ENCODE measurements at places on chromosomes 4 and X.

DNA sequence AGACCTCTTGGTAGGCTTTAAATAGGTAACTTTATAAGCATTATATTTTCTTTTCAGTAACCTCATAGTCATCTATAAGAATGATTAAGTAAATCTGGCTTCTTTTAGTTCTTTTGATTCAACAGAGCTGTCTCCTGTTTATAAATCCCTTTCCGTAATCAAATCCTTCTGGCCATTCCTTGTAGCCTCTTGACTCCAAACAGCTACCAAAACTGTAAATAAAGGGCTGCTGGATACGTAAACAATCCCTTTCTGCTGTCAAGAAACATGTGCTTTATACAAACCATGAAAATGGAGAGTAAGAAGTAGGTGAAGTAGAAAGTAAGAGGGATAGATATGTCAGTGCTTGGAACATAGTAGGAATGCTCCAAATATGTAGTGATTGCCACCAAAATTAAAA lies 183.2 kb upstream of the CASK start:
- no peak for DNase-seq

DNA sequence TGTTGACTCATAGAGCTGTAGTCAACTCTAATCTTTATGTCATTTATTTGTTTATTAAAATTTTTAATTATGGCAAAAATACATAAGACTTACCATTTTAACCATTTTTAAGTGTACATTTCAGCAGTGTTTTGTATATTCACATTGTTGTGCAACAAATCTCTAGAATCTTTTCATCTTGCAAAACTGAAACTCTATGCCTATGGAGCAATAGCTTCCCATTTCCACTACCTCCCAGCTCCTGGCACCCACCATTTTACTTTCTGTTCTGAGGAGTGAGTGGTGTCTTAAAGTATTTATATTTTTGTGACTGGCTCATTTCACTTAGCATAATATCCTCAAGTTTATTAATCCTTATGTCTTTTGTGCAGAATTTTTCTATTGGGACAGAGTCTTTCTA lies 181.0 kb downstream of the GPAT3 start:
- no peak for DNase-seq

DNA sequence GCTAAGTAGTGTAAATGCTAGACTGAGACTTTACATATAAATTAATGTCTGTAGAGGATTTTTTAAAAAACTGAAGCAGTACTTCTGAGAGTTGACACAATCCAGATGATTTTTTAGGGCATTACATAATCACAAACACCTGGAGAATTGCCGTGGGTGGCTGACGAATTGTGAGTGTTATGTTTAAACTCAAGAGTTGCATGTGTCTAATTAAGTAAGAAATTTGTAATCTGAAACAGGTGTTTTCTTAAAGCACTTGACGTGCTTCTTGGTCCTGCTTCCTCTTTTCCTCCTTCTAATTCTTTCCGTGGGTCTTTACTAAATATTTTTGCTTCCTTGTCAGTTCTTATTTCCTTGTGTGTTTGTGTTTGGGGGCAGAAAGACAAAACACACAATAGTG lies 27.8 kb downstream of the PIR start:
- DNase-seq = no peak

DNA sequence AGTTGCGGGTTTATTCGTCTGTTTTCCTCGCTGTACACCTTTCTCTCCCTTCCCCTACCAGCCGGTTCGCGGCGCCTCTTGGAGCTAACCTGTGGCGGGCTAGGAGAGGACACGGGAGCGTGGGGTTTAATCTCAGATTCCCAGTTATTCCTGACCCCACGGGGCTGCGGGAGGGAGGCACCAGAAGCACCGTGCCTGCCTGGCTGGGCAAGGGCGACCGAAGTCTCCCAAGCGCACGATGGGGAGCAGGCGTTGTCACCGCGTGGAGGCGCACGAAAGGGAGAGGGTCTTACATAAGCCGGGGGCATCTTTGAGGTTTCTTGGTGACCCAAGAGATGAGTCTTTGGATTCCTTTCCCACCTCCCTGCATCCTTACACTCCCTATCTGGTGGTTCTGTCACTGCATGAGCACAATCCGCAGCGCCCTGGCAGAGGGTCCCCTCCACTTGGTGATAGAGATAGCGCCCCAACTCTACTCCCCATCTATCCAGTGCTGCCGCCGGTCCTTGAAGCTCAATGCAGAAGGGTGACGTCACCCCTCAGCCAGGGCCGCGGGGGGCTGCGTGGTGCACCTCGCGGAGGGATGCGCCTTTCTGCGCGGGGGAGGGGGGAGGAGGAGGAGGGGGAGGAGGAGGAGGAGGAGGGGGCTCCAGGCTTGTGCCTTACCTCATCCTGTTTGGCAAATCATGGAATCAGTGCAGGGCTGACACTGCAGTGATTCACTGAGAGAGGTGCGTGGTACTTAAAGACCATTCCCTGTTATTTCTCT lies 793 bp downstream of the TSPAN7 start:
- DNase-seq = no peak

DNA sequence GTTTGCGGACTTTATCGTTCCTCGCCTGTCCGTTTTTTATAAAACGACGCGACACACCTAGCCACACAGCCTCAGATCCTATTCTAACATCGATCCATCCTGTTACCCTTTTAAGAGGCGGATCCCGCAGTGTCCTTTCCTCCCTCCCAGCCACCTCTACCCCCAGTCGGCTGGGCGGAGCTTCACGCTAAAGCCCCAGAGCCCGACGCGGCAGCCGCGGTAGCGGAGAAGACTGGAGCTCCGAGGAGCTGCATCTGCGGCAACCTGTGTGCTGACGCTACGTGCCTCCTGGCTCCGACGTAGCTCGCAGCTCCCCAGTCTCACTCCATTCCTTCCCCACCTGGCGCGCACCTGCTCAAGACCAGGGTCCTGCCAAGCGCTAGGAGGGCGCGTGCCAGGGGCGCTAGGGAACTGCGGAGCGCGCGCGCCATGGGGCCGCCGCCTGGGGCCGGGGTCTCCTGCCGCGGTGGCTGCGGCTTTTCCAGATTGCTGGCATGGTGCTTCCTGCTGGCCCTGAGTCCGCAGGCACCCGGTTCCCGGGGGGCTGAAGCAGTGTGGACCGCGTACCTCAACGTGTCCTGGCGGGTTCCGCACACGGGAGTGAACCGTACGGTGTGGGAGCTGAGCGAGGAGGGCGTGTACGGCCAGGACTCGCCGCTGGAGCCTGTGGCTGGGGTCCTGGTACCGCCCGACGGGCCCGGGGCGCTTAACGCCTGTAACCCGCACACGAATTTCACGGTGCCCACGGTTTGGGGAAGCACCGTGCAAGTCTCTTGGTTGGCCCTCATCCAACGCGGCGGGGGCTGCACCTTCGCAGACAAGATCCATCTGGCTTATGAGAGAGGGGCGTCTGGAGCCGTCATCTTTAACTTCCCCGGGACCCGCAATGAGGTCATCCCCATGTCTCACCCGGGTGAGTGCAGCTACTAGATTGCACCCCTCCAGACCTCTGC lies at the start of gene RNF128:
RNF128 (plus strand) TSS at position 217 of the 953 bp plus-strand sequence; CDS start at position 430, 213 bp downstream.
- DNase-seq = no peak

DNA sequence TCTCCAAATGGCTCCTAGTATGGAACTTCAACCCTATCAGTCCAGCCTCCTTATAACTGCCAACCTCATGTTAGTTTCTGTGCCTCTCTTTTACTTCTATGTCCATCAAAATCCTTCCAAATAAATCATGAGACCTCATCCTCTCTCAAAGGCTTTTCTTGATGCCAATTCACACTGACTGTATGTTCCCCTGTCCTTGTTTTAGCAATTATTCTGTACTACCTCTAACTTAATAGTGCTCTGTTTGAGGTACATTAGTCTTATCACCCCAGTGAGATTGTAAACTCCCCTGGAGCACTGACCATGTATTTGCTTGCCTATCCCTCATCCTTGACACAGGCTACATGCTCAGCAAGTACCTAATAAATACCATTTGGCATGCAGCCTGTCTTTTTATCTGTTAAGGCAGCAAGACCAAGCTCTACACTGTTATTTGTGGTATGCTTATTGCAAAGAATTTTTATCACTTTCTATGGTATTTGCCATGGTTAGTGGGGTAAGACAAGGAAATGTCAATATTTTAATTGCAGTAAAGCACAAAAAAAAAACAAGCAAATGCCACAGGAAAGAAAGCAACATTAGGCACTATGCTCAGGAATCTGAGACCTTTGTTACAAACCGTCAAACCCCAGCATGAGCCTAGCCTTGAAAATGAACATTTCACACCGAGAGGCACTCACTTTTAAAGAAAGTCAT lies 119.2 kb downstream of the SMARCA1 start:
- no peak for DNase-seq

GRCh38 chr4:53365121-53365485 lies 758 bp downstream of the SCFD2 start:
- peak; percentile 2 for DNase-seq

DNA sequence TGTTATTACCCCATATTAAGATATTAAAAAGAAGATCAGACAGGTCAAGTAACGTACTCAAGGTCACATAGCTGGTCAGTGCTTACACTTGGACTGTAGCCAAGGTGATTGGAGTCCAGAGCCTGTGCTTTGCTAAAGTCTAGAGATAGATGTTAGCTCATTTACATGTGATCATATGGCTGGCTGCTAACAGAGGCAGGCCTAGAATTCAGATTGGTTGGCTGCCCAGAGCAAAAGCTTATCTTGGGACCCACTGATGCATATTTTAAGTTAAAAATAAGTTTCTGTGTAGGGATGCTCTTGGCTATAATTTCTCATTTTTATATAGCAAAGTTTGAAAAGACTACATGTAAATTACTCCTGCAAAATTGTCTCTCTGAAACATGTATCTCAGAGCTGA lies 18.1 kb upstream of the EXOC1L start:
- DNase-seq = no peak

- DNase-seq = no peak
Measured at GRCh38 chr4:163566257-163566796, 71.8 kb downstream of the TMA16 start.

- DNase-seq = no peak
Measured at GRCh38 chr4:159280442-159281172, 177.7 kb downstream of the RAPGEF2 start.

GRCh38 chr4:150323406-150324325 lies 245.4 kb downstream of the DCLK2 start:
- DNase-seq = no peak

DNA sequence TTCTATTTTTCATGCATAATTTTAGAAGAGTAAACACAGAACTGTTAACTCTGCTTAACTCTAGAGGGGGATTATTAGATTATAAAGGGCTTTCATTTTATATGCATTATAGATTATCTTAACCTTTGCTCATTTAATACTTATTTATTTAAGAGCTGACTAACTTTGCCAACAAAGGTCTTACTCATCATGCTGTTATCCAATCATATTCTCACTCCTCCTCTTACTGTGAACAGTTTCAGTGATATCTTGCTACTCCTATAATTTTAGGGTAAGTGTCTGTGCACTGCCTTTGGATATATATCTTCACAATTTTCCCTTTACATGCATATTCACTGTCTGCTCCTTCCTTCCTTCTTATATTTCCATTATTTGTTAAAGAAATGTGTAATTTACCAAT lies 1814.9 kb downstream of the STIM2 start:
- DNase-seq = no peak

DNA sequence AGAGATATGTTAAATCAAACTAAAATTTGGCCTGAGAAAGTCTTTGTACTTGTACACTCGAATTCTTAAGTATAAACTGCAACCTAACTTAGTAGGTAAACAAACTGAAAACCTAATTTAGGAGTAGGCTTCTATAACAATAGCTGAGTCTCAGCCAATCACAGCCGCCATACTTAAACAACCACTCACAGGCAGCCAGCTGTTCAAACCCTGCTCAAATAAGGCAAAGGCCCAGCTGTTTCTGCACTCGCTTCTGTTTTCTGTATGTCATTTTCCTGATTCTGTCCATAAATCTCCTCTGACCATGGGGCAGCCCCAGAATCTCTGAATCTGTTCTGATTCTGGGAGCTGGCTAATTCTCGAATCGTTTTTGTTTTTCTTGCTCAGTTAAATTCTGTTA lies 7.8 kb upstream of the PLS3 start:
- no peak for DNase-seq

DNA sequence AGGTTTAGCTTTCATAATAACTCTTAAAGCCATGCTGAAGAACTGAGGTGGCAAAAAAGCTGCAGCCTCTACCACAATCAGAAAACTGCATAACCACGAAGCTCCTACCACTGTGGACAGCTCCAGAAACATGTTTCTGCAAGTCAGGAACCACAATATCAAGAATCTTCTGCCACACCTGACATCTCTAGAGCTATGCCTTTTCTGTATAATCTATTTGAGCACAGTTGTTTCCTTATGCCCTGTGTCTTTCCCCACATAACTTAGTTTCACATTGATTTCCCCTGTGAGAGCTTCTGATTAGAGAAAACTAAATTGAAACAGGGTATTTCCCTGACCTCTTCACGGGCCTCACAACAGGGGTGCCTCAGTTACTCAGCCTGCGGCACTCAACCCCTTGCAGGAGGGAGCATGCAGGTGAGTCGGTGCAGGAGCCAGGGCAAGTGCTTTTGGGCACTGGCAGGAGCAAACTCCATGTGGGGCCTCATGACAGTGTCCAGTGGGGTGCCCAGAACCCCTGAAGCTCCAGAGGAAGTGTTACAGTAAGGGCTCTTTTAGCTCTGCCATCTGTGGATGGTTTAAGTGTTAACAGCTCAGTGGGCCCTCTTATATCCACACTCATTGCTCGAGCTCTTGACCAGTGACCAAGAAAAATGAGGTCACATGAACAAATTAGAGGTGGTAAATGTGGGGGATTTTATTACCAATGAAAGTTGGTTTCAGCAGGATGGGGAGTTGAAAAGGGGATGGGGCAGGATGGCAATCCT lies 132.8 kb upstream of the BMP3 start:
- no peak for DNase-seq

DNA sequence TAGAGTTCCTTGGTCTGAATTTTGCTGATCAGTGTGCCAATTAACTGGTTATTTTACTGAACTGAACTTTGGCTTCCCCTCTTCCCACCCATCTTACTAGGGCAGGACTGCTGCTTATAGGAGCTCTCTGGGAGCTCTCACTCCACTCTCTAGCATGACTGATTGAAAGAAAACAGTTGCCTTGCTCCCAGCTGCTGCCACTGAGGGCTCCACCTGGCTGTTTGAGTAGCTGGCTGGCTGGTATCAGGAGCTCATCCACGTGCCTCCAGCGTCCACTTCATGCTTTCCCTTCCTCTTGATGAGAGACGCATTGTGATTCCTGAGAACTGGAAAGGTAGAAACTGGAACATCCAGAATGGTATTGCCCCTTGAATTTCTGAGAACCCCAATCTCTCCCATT lies 73.0 kb upstream of the KLHL13 start:
- DNase-seq = no peak

DNA sequence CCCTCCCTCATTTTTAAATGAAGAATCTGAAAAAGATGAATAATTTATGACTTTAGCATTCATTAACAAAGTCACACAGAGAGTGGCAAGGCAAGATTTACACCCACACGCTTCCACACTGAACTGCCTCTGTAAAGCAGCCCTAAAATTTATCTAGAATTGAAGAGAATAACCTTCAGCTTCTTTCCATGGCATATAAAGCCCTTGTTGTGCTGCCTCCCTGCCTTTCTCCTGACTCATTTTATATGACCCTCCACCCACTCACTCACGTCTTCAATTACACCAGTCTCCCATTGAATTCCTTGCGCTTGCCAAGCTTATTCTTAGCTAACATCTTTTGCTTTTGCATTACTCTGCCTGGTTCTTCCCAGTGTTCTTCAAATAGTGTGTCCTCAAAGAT lies 2649.3 kb downstream of the PCDH7 start:
- no peak for DNase-seq

GRCh38 chrX:33434256-33435092 lies 223.1 kb upstream of the DMD start:
- DNase-seq = no peak

Measured in CD4-positive, alpha-beta T cell treated with Interleukin-4 for 4 hours (primary cell).